ENCODE measurements at places on chromosomes 12 and 14.

DNA sequence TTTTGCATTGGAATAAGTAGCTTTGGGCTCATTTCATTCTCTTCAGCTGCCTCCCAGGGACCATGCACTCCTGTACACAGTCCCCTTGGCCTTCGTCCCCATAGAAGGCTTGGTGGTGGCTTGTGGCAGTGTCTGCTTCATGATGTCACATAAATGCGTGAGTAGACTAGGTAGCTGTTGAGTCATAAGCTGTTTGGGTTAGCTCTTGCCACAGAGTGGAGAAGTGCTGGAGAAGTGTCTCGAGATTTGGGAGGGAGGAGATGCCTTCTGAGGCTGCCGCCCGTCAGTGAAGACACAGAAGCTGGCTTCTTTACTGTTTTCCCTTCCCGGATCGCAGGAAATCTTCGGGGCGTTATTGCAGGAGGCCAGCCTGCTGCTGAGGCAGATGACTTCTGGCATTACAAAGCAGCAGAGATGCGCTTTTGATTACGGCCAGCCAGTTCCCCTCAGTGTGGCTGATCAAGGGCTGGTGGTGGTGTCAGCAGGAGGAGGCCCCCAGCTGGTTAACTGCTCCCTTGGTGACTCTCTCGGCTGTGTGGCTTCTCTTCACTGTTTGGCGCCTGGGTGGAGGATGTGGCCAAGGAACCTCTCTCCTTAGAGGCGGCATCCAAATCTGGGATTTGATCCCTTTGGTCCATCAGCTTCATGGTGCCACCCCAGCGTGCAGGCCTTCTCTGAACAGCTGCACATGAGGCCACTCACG, 67.6 kb downstream of the AACS start:
- DNase-seq: no peak

- DNase-seq: no peak
These were observed 472.7 kb upstream of the FLRT2 start for GRCh38 chr14:85057221-85057620.

DNA sequence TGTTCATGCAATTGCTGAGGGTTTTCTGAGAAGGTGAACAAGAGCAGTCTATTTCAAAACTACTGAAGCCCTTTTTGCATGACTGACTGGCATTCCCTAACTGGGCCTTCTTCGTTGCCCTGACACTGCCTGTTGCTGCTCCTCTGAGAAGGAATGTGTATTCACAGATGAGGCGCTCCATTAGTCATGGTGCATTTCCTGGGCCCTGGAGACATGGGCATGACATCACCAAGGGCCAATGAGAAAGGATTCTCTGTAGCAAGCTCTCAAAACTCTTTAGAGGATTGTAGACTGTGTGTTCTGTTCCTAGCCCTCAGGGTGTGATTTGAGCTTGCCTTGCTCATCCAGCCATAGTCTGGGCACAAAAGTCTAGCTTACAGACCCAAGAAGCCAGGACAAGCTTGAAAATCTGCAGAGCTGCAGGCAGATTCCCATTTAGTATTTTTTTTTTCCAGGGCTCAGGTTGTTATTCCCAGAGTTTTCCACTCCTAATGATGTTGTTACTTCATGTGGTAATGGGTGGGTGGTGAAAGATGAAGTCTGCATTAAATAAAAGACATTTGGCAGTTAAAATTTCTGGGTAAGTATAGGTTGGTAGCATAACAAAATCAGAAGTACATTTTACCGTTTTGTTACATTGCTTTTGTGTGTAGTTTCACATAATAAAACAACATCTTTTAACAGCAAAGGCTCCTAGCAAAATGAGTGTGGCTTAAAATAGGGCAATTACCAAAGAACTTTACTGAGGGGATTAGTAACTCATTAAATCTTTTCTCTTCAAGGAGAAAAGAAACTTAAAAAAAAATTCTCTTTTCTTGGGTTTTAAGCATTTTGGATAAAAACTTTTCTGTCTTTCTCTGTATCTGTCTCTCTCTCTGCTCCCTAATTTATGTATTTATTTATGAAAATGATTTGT, 318.4 kb downstream of the RAD51B start:
- DNase-seq: no peak

DNA sequence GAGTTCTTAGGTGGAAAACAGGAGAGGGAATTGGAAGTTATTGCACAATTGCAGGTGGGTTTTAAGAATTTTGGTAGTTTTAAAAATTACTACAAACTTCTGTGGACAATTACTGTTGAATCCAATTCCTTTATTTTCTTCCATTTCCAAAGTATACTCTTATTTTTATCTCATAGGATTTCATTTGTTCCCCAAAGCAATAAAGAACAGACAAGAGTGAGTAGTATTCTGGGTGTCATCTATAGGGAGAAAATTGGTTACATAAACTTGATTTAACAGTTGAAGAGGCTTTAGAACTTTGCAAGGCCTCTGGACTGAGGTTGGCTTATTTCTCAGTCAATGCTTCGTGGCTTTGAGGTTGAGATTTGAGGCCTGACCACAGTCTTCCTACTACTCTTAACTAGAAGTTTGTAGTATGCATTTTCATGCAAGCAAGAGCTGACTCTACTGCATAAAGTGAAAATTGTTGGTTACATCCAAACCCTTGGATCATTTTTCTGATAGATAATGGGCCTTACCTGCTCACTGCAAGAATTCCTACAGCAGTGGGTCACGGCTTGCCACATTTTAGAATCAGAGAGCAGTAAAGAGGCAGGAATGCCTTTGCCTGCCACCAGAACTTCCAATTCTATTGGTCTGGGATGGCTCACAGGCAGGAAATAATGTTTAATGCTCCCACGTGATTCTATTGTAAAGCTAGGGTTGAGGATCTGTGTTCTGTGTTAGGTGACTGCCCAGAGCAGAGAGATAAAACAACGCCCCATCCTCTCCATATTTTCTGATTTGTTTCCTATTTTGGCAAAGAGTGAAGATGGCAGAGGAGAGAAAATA, 270.5 kb downstream of the TTC6 start:
- DNase-seq: no peak

GRCh38 chr14:32186248-32186647, 15.6 kb upstream of the RNU6-7 start:
- no peak for DNase-seq

GRCh38 chr14:76348898-76349297, 27.0 kb upstream of the ESRRB start:
- no peak for DNase-seq

- no peak for DNase-seq
These were observed 180.2 kb downstream of the TMTC2 start for GRCh38 chr12:82866946-82867345.

DNA sequence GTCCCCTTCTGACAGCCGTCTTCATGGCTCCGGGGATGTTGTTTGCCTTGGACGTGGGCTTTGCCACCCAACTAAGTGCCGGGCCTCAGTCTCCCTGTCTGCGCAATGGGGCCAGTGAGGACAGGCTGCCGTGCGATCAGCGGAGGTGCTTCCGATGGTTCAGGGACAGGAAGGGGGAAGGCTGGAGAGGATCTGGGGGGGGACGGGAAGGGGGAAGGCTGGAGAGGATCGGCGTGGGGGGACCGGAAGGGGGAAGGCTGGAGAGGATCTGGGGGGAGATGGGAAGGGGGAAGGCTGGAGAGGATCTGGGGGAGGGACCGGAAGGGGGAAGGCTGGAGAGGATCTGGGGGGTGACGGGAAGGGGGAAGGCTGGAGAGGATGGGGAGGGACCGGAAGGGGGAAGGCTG, 3.4 kb downstream of the MMP17 start:
- peak; percentile 61 for DNase-seq

DNA sequence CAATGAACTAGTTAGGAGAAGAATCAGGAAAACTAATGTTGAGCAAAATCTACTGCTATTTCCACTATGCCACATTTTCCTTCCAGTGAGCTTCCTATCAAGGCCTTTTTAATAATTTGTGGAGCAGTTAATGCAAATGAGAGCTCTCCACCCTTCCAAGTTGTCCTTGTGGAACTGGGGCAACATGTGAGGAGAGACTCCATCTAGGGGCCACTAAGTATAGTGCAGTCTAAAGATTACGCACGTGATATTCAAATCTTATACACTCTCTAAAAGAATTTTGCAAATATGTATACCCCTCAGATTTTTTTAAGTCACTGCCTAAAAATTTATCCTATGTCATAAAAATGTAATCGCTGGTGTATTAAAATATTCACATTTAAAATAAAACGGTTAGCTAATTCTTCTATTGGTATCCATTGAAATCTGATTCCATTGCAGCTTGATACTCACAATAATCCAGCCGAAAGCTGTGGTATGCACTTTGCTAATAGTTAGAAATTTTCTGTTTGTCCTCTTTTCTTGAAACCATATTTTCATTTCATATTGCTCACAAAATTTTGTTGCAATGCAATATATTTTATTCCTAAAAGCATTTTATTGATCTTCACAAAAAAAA, 100.1 kb downstream of the PAH start:
- DNase-seq: no peak

DNA sequence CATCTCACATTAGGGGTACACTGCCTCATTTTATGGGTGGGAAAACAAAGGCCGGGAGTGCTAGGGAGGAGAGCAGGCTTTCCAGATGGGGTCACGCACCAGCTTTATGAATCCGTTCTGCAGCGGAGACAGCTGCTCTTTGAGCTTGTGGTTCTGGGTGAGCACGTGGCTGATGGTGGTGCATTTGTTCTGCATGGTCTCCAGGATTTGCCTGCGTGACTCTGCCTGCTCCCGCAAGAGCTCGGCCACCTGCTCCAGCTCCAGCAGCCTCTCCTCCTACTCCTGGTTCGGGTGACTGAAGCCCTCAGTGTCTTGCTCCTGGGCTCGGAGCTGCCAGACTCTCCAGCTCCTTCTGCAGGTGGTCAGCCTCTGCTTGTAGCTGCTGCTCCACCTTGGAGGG, 23.6 kb upstream of the BLTP3B start:
- no peak for DNase-seq

DNA sequence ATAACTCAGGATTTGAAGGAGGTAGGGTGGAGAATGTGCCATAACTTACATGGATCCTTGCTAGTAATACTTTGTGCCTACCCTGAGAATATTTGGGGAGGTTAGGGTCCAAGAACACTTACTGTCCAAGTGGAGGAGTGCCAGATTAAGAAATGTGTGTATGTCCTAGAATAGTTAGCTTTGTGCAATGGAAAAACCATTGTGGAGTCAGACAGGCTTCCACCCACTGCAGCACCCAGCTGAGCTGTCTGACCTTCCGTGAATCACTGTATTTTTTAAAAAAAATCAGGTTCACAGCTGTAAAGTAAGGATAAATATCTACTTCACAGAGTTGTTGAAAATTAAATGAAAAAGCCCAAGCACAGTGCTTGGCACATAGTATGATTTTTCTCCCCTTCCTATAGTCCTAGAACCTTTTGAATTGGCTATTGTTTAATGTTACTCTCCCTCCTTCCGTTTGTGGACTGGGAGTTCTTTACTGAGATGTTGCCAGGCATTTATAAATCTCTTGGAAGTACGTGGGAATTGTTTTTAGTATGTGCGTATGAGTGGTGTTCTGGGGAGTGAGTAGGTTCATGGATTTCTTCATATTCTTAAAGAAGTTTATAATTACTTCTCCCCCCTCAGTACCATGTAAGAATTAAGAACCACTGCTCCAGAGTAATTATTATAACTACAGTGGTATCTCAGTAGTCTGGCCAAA, 9.2 kb downstream of the RAB21 start:
- no peak for DNase-seq

GRCh38 chr12:130764475-130765185, 48.5 kb upstream of the RIMBP2 start:
- DNase-seq: no peak

GRCh38 chr12:50006754-50007442, 18.4 kb downstream of the RACGAP1 start:
- no peak for DNase-seq

DNA sequence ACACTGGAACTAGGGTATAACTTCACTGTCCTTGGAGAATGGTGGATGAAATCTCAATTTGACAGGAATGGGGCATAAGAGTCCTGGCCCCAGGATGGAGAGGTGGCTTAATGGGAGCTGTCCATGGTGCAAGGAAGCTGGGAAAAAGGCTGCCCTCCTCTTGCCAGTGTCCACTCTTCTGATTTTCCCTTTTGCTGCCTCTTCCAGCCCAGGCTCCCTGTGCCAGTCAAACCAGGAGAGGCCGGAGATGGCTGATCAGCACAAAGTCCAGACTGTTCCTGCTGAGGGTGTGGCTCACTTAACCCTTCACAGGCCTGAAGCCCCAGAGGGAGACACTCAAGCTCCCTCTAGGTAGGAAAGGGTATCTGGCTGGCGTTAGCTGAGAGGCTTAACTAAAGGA, at the start of gene MYO1A:
TSS of gene MYO1A (minus strand) at position 240 of the 400 bp plus-strand sequence. CDS start 1,806 bp downstream, outside the sequence.
- no peak for DNase-seq

DNA sequence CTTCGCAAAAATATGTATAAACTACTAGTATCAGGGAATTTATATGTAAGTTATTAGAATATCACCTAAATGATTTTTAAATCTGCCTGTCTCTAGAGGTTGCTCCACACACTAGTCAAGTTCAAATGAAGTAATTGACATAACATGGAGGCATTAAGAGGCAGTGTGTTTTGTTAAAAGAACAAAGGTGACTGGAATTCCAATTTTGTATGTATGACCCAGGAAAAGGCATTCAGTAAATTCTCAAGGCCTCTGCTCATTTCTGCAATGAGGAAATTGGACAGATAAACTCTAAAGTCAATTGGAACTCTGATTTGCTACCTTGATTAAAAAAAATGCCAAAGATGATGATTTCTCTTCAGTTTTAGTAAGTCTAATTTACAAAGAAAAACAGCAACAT, 117.1 kb downstream of the NAV3 start:
- DNase-seq: no peak

DNA sequence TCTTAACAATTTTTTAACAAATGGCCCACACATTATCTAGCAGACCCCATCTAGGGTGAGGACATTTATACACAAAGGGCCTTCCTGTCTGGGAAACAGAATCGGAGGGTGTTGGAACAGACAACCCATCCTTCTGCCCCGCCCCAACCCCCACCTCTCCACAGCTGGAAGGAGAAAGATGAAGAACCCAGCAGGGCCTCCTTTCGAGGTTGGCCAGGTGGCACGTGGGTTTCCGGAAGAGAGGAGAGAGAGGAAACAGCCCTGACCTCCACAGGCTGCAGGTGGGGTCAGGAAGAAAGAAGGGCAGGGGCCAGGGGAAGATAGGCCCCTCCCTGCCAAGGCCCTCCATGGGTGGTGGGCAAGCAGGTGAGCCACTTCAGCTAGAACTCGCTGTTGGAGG, 57.2 kb downstream of the LRRC74A start:
- no peak for DNase-seq

DNA sequence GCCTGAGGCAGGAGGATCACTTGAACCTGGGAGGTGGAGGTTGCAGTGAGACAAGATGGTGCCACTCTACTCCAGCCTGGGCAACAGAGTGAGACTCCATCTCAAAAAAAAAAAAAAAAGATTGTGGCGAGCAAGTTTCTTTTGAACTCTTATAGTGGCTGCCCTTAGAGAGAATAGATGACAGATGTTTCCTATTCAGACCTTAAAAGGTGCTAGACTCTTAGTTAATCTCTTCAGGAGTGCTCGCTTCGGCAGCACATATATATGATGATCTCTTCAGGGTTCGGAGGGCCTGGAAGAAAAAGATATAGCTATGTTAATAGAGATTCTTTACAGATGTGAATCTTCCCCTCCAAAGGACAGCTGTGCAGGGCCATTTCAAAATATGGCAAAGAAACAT, 73.1 kb upstream of the AMN1 start:
- DNase-seq: no peak

GRCh38 chr14:95663226-95663797, 22.9 kb upstream of the TCL1B start:
- DNase-seq: no peak

GRCh38 chr14:58846682-58847465, 209.1 kb downstream of the DACT1 start:
- DNase-seq: no peak
